ENCODE measurements at places on chromosomes 13 and 19.

DNA sequence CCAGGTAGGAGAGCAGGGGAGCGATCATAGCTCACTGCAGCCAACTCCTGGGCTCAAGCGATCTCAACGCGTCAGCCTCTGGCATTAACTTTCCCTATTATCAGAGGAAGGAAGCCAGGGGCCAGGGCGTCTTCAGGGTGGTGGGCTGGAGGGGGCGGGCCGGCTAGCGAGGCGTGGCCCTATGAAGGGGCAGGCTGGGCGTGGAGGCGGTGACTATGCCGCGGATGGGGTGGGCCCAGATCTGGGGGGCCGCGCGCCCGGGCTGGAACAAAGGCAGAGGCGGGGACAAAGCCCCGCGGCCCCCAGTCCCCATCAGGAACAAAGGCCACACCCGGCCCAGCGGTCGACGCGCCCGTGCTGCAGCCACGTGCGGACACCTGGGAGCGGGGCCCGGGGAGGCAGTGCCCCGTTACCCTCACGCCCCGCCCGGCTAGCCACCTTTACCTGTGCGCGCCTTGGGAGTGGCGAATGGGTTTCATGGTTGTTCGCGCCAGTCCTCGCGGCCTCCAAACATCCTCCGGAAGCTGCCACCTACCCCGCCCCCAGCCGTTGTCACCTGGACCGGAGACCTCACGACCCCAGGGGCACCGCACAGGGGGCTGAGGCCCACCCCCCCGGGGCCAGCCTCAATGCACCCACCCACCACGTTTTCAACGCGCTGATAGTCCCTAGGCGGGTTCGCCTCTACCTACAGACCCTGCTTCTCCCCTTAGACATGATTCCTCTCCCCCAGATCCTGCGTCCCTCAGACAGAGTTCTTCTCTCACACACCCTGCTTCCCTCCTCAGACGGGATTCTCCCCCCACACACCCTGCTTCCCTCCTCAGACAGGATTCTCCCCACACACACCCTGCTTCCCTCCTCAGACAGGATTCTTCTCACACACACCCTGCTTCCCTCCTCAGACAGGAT is 5.4 kb upstream of the TRIM28 start:
- no peak for DNase-seq

DNA sequence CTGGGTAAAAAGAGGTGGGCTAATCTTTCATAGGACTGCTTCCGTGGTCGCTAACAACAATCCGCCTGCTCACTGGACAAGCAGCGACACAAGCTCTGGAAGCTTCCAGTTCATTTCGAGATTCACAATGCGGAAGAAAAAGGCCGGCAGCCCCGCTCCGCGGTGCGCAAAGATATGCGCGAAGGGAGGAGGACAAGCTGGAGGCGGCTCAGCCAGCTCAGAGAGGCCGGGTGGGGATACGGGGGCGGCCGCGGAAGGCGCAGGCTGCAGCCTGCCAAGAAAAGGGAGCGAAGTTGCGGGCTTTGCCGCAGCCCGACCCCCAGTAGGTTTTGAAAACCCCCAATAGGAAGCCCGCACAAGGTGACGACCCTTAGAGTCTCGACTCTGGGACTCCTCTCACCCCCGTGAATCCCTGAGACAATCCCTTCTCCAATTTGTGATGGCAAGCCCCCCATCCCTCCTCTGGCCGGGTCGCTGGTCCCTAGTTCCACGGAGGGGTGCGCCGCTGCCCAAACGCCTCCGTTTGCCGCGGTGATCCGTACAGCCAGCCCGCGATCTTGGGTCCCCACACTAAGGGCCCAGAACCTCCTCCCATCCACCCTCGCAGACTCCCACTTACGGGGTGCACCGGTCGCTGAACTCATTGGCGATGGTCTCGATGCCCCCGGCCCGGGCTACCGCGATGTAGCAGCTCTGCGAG is 697 bp downstream of the HSPH1 start:
- DNase-seq, result peak; percentile 8

GRCh38 chr13:111790621-111791020 is 276.3 kb upstream of the SOX1 start:
- no peak for DNase-seq

DNA sequence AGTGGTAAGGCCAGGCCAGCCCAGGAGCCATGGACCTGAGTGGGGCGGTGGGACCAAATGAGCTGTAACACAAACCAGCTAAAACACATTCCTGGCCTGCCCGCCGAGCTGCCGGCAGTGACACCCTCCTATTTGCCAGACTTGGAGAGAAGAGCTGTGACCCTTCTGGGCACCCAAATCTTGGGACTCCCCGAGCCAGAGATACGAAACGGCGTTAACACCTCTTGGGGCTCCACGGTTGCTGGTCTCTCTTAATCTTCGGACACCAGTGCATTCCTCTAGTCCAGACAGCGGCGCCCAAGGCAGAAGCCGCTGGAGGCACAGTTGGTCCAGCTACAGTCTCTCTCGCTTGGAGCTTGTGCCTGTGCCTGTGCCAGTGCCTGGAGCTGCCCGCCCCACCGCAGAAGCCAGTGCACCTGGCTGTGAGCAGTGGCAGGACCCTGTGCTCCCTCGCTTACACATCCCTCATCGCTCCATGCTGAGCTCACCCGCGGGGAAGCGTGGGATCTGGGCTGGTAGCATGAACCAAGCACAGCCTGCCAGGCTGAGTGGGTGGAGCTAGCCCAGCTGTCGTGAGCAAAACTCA is 147.2 kb upstream of the KLHL1 start:
- no peak for DNase-seq

DNA sequence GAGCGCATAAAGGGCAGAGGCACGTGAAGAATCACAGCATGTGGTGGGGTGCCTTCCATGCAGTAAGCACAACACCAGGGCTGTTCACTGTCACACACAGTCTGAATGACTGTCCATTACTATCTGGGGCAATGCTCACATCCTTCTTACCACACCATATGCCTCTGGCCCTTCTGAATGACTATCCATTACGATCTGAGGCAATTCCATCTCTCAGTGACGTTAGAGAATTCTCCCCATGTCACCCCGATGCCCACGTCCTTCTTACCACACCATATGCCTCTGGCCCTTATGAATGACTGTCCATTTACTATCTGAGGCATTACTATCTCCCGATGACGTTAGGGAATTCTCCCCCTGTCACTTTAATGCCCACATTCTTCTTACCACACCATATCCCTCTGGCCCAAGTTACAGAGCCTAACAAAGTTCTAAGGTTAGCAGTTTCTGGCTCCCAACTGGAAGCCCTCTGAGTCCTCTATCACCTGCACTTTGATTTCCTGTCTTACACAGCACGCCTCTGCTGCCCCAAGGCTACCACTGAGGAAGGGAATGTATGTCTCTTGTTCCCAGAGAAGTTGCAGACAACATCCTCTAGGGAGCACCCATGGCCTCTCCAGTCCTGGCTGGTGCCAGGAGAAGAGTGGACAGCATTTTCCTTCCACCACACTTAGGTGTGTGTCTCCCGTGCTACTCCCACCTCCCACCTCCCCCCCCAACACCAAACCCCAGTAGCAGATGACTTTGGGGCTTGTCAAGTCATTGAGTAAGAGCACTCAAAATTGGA is 154.8 kb downstream of the COG6 start:
- DNase-seq, result no peak

DNA sequence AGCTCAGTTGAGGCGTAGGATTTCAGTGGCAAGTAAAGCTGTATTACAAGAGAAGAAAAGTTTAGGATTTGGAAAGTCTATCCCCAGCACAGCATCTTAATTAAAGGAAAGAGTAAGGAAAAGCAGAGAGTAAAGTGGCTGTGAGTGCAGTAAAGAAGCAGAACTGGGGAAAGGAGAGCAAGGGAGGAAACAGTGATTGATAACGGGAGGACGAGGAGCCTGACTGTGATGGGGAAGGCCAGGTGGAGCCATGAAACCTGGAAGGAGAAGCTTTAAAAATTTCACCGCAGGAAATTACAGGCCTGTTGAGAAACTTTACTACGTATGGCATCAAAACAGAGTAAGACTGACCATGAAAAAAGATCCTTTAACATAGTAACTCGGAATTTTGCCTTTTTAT is 175.6 kb downstream of the SHISA2 start:
- no peak for DNase-seq

DNA sequence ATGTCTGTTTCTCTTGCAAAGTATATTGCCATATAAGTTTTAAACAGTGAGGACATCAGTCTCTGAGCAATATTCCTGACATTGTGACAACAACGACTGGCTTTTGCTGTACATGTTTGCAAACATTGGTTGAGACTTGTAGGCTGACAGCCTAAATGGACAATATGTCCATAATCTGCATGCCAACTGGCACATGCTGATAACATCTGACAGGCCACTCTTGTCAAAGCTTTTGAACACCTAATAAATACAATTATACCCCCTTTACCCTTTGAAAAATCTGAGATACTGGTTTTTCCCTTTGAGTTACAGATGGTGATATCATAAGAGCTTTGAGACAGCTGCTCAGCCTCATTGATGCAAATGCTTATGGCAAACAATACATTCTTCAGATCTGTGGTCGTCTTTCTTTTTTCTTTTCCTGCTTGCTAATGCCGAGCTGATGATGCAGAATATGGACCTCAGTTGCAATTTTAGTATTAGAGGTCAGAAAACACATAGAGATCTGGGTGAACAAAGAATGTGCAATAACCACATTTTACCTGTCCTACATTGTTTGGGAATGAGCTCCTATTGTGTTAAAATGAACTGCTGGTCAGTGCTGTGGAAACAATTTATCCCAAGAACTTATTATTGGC is 114.9 kb downstream of the RFC3 start:
- peak; percentile 35 for DNase-seq

- DNase-seq, result peak; percentile 62
These were observed 583 bp downstream of the AKAP8L start for GRCh38 chr19:15418231-15418578.

DNA sequence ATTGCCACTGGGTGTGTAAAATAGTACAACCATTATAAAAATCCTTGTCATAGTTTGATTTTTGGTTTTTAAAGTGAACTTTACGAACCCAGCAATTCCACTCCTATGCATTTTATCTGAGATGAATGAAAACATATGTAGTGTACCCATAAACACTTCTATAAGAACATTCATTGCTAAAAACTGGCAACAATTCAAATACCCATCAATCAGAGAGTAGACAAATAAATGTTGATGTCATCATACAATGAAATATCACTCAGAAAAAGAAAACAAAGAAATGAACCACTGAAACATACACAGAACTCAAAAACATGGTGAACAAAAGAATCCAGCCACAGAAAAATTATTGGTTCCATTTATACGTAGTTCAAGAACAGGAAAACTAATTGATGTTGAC is 202.3 kb downstream of the ABCC4 start:
- no peak for DNase-seq

GRCh38 chr13:89726690-89727435 is 1620.6 kb upstream of the MIR17HG start:
- no peak for DNase-seq

GRCh38 chr19:10372690-10373089 is 7.7 kb downstream of the TYK2 start:
- DNase-seq, result no peak

GRCh38 chr13:75847588-75847987 is 211.5 kb downstream of the LMO7 start:
- no peak for DNase-seq

- peak; percentile 62 for DNase-seq
These were observed 1.6 kb upstream of the ADPRHL1 start for GRCh38 chr13:113454936-113455335.
